ENCODE measurements at places on chromosomes 7 and 10.

- DNase-seq, result no peak
Measured at GRCh38 chr7:142319970-142320369, 62.1 kb upstream of the PRSS58 start.

GRCh38 chr7:149856583-149856982 is 17.2 kb upstream of the ATP6V0E2 start:
- no peak for DNase-seq

- no peak for DNase-seq
Measured at GRCh38 chr10:5291501-5292195, 73.1 kb upstream of the UCN3 start.

DNA sequence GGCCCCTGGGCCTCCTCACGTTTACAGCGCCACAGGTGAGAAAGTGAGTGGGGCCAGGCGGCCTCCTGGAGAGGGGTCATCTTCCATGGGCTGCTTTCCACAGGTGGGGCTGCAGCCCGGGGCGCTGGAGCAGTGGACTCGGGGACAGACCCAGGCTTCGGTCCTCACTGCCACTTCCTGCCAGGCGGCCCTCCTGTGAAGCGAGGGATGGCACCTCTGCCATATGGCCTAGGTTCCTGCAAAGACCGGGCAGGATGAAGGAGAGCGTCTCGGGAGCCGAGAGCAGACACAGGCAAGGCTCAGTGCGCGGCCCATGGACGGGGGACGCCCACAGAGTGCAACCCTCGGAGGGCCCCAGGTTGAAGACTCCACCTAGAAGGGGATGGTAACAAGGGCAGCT is 106.8 kb downstream of the MAD1L1 start:
- DNase-seq, result no peak

DNA sequence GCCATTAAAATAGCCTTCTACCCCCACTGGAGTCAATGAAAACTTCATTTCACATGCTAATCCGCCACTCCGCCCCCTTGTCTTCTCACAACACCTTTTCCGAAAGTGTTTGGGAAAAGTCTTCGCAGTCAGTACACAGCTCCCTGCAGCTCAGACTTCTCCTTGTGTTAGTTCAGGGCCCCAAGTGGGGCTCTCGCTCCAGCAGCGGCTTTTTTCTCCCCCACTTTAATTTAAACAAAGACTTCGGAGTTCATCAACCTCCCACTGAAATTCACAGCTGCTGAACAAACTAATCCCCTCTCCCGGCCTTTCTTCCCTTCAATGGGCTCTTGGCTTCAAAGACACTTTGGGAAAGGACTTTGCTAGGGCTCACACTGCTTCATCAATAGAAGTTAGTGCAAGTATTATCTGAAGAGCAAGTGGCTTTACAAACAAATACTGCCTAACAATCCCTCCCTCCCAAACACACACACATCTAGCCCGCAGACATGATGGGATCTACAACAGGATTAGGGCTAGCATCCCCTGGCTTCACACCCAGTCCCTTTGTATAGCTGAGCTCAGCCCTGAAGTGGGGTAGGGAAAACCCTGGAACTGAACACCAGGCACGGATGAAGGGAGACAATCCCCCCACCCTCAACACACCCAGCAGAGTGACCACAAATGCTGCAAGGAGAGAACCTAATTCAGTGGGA is 23.1 kb downstream of the WNT8B start:
- no peak for DNase-seq

DNA sequence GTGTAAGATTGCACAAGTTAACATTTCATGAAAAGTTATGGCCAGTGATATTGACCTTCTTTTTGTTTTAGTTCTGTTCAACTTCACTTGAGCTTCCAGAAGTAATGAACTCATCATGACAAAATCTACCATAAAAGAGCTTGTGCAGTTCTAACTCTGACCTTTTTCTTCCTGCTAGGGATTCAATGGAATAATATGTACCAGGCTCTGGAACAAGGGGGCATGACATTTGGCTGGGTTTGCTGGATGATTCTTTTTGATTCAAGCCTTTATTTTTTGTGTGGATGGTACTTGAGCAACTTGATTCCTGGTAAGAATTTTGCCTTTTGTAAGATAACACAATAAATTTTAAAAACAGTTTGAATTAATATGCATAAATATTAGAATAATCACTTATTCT is 205.0 kb downstream of the ABCA13 start:
- DNase-seq, result no peak

DNA sequence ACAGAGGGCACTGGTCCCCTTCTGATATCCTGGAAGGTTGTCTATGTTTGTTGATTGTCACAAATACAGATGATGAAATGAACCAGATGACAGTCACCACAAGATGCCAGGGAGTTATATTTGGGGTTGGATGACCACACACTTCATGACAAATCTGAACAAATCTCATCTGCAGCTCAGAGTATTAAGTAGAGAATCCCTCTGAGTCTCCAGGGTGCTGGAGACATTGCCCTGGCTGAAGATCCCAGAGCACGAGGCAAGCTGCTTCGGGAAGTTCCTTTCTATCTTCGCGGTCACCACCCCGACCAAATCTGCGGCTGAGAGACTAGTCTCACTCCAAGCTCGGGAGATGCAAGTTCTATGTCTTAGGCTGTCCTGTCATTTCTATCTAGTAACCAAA is 9.0 kb downstream of the DENND2A start:
- DNase-seq, result no peak

DNA sequence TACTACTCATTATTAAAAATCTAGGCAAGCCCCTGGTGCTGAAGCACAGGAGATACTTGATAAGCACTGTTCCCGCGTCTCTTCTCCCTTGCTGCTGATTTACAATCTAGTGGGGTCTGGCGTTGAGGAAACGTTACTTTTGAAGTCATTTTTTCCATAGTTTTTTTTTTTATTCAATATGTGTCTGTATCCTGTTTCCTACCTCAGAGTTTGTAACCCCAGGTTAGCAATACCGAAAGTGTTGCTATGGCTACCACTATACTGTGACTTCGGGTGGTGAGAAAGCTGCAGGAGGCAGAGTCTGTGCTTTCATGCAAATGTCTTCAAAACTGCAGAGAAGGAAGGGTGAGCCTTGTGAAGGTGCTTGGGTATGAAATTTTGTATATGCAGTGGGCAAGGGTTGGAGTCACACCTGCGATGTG is 458.8 kb upstream of the GHITM start:
- no peak for DNase-seq

GRCh38 chr10:11742779-11743298 is 657 bp downstream of the ECHDC3 start:
- no peak for DNase-seq

- DNase-seq, result no peak
Measured at GRCh38 chr10:21169271-21169670, 272.2 kb upstream of the NEBL start.

GRCh38 chr10:102433619-102434046 is 1.3 kb upstream of the CUEDC2 start:
- no peak for DNase-seq

DNA sequence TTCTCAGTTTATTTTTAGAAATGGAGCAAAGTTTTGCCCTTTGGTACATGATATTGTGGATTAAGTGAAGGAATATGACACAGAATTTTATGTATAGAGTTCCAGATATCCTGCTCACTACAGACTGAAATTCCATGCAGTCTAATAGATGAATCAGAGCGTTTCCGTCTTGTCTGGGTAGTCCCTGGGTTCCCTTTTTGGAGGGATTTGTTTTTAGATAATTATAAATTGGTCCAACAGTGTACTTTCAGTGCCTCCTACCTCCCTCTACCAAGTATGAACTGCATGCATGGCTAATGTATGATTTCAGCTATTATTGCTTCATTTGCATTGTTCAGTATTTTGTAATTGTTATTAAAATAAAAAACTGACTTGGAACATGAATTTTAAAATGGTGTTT is 74.4 kb downstream of the SEPTIN7 start:
- no peak for DNase-seq

DNA sequence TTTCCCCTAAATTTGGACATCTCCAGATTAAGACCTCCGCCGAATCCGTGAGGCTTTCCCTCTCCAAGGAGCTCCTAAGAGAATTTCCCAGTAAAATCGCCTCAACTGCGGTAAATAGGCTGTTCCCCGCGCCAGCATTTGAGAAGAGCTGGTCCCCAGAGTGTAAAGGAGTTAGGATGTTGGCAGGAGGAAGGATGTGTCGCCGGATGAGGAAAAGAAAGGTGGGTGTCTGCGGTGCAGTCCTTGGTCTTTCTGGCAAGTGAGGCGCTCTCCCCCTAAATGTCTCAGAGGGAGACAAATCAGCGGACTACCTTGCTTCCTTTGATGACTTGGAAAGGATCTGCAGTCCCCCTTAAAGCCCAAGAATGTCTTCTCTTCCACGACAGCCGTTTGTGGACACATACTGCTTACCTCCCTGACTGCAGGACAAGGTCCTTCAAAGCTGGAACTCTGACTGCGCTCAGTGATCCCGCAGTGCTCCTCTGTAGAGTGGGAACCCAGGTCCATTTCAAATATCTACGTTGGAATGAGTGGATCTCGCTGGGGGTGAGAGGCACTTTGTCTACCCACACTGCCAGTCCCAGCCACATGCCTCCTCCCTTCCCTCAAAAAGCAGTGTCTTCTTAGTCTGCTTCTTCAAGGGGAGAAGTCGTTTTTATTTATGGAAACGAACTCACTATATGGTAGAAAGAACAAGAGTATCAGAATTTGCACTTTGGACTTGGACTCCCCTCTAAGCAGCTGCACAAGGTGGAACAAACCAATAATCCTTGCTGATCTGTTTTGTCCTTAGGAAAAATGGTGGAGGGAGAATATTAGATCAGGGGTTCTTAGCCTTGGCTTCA is 1.1 kb upstream of the DLG5 start:
- no peak for DNase-seq

DNA sequence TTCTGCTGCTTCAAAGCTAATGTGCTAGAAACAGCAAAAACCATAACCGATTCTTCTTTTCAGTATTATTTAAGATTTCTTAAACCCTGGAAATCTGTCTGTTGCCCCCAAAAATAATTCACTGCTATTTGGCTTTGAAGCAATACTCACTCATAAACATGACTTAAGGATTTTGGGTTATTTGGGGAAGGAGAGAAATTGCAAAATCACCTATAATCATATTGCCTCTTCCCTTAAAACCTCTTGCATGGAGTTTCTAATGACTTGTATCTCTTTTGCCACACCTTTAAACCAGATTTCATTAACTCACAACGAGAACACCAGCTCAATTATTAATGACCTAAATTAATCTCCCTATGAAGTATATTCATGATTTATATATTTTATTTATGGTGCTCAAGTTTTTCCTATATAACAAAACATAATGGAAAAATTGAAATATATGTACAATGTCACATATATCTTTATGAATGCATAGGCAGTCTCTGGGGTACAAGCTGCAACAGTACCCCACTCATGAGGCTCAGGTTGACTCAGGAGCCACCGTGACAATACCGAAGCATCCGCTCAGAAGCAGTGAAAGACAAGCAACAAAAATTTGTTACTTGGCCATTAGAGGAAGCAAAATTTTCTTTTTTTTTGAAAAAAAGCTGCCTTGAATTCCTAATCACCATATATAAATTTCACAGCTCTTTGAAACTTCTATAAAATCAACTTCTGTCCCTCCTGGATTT is 3.0 kb downstream of the NAMPT start:
- no peak for DNase-seq

DNA sequence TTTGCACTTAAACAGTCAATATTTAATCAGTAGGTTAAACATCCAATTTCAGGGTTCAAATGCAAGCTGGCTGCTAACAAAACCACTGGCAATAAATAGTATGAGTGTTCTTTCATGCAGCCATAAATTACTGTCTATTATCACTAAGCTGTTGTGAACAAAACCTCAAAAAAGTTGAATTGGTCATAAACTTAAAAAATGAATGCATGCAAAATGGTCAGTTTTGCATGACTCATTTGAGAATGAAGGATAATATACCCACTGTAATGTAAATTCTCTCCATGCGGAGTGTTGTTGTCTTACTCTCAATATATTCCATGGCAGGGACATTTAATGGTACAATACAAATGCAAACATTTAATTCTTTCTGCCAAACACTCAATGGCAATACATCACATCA is 226.4 kb downstream of the MAGI2 start:
- peak; percentile 11 for DNase-seq

- no peak for DNase-seq
Measured at GRCh38 chr10:116877391-116877790, 28.1 kb downstream of the ENO4 start.
